T-helper 2 cell (primary cell): ENCODE measurements at places on chromosomes 2 and 18.

GRCh38 chr18:31624892-31625640 lies 33.4 kb downstream of the TTR start:
- no peak for DNase-seq

DNA sequence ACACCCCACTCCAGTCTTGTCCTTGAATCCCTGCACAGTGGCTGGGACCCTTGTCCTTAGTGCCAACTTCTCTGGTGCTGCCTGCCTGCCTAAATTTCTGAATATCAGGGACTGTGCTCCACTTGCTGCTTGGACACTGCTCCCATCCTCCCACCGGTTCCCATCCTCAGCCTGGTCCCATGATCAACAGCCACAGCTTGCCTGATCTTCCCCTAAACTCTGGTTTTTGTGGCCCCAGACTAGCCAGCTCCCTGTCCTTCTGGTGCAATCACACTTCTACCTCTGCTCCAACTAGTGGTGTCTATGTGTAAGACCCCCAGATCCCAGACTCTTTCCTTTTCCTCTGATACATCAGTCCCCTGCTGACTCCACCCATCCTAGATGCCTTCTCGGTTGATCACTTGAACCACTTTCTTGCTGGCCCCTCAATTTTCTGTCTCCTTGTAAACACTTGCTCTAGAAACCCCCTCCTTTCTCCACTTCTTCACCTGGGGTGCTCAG lies 37.2 kb upstream of the POLE4 start:
- DNase-seq = no peak

DNA sequence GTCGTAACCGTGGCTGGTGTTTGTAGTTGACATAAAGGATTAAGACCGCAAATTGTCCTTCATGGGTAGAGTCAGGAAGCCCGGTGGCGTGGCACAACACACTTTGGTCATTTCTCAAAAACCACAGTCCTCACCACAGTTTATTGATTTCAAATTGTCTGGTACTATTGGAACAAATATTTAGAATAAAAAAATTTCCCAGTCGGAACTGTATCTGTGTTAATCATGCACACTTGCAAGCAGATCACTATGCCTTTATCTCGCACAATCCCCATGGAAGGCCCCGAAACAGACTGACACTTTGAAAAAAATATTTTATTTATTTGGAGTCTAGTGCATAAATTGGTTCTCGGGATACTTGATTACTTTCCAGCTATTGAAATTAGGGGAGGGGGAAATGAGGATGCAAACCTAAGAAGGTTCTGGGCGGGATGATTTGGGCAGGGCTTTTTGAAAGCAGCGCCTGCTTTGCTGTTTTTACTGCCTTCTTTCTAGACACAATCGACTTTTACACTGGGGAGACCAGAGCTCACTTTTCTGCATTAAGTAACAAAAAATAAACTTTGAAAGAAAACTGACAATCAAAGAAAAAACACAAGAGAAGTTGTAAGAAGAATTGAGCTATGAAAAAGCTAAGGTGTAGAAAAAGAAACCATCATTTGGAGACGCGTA lies 15.4 kb upstream of the HOXD1 start:
- DNase-seq = no peak

- DNase-seq = no peak
These were observed 19.8 kb downstream of the DTNA start for GRCh38 chr18:34729740-34730355.

DNA sequence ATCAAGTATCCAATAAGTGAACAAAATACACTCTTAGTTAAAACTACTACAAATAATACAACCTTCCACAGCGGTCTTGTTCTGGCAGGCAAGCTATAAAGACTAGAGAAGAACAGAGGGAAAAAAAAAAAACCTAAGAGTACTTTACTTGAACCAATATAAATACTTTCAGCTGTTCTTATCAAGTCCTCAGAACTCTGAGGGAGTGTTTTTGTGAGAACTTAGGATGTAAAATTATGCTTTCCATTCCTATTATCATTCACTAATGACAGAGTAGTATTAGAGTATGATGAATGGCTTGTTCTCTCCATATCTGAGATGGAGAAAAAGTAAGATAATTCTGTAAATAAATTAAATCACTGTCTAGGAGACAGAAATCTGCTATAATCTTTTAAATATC lies 68.3 kb downstream of the ATL2 start:
- no peak for DNase-seq

DNA sequence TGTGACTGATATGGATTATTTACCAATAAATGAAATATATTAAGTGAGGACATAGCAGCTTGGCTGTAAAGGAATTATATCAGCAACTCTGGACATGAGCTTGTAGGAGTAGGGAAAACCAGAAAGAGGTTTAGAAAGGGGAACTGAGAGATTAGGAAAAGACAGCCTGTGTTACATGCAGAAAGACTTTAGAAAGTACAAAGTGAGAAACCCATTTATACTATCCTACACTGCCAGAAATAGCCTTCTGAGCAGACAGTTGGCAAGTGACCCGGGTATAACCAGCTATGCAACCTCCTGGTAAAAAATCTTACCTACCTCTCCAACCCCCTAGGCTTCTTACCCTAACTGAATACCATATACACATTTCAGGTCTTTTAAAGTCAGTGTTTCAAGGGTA lies 134.1 kb downstream of the ANKRD44 start:
- DNase-seq = no peak

DNA sequence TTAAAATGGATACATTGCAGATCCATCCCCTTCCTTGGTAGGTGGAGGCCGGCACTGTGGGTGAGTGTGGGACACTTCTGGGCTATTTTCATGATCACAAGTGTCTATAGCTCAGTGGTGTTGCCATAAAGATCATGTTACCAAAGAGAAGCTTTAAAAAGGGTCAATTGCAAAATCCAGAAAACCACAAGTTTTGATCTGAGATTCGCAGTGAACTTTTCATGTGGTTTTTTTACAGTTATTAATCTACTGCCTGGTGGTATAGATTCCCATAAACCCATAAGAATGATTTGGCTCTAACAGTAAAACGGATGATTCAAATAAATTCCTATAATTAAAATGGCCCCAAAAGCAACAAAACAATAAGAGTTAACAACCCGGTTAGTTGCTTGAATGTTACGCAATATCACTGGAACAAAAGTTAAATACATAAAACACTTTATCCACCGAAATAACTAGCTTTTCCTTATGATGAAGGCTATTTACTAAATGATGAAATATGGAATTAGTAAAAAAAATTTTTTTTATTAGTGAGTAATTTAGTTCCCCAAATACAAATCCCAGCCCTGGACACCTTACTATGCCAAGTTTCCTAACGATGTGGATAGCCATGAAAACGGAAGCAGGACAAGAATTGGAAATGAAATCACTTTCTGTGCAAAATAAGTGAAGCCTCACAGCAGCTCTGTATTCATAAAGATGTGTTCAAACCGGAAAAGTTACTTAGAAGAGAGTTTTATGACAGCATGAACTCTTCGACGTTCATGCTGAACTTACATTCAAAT lies 95.6 kb upstream of the THOC1 start:
- DNase-seq = no peak

DNA sequence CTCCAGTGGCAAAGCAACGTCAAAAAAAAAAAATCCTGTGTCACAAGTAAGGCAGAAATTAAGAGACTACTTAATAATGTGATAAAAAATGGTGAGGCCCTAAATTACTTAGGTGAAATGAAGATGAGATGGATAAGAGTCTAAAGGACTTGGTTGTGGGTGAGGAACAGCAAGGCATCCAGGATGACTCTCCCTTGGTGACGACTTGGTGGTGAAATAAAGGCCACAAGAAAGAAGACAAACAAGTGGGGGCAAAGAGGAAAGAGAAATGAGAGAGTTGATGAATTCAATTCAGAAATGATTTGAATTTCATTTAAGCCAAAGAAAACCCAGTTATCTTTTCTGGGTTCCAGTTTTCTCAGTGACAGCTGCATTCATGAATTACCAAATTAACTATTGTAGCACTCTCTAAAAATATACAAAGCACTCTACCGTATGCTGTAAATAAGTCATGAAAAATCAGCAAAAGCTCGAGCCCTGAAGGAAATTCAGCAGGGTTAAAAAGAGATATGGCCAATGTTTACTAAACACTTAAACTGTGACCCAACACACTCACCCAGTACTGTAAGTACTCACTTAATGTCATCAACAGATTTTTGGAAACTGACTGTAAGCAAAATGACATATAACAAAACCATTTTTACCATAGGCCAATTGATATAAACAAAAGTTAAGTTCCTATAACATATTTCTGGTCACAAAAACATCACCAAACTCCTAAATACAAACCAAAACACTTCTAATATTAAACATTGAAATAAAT lies 1.4 kb downstream of the METTL8 start:
- DNase-seq = no peak

DNA sequence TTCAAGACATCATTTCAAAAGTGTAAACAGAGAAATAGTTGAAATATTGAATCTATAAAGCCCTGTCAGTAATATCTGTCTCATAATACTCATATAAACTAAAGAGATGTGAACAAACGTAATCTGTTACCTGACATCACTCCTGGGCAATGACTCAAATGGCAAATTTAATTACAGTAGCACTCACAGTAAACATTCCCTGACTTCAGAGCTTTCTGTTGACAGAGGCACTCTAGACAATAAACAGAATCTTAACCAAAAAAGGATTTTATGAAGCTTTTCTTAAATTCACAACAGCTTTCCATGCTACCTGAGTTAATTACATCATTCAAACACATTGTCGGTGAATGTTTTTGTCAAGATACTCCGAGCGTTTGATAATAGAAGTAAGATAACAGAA lies 128.1 kb upstream of the PDE1A start:
- DNase-seq = no peak

DNA sequence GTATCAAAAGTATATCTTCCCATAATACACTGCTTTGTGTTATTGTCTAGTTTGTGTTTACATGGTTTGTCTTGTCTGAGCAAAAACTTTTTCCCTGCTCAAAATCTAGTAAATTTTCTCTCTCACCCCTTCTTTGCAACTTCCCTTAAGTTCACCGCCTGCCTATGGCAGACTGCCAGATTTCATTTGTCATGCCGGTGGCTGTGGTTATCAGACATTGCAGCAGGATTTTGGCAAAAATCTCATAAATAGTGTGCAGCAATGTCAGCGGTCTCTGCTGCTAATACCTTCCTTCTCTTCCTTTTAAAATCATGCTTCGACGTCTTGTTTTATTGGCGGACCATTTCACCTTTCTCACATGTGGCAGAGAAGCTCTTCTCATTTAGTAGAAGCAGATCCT lies 45.6 kb upstream of the TMEM178A start:
- DNase-seq = peak; percentile 33

DNA sequence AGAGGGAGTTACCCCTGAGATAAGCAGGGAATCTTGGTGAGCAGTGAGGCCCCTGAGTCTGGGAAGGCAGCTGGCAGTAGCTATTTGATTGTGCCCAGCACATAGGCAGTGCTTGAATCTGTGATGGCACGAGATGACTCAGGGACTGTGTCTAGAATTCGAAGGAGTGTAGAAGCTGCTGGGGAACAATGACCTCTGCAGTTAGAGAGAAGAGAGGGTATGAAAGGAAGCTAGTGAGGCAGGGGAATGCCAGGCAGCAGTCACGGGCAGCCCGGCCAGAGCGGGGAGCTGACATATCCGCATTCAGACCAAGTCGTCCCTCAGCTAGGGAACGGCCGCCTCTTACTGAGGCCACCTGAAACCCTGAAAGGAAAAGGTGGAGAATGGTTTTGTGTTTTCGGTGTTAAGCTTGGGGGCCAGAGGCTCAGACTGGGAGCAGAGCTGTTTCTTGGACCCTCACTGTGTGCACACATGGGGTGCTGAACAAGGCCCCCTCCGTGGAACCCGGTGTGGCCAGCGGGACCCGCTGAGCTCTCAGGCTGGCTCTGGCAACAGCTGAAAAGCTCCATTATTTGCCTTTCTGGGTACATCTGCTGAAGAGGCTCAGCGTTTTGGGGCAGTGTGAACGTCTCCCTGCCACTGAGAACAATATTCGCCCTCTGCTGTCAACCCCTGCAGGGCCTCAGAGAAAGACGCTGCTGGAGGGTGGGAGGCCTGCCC lies 32.9 kb downstream of the ARHGEF4 start:
- DNase-seq = no peak

- DNase-seq = no peak
These were observed 39.1 kb upstream of the PLEKHM3 start for GRCh38 chr2:208064220-208064961.

DNA sequence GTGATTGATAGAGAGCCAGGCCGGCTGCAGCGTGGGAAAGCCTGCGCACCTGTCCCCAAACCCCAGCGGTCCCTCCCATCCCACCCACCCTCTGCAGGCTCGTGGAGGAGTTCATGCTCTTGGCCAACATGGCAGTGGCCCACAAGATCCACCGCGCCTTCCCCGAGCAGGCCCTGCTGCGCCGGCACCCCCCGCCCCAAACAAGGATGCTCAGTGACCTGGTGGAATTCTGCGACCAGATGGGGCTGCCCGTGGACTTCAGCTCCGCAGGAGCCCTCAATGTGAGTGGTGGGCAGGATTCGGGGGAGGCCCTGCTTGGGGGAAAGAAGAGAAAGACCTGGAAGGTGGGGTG lies 48.9 kb upstream of the ALPP start:
- no peak for DNase-seq

- no peak for DNase-seq
These were observed 6.4 kb downstream of the GPR35 start for GRCh38 chr2:240631548-240632305.

GRCh38 chr2:9769171-9770005 lies 73.9 kb upstream of the TAF1B start:
- DNase-seq = peak; percentile 25

DNA sequence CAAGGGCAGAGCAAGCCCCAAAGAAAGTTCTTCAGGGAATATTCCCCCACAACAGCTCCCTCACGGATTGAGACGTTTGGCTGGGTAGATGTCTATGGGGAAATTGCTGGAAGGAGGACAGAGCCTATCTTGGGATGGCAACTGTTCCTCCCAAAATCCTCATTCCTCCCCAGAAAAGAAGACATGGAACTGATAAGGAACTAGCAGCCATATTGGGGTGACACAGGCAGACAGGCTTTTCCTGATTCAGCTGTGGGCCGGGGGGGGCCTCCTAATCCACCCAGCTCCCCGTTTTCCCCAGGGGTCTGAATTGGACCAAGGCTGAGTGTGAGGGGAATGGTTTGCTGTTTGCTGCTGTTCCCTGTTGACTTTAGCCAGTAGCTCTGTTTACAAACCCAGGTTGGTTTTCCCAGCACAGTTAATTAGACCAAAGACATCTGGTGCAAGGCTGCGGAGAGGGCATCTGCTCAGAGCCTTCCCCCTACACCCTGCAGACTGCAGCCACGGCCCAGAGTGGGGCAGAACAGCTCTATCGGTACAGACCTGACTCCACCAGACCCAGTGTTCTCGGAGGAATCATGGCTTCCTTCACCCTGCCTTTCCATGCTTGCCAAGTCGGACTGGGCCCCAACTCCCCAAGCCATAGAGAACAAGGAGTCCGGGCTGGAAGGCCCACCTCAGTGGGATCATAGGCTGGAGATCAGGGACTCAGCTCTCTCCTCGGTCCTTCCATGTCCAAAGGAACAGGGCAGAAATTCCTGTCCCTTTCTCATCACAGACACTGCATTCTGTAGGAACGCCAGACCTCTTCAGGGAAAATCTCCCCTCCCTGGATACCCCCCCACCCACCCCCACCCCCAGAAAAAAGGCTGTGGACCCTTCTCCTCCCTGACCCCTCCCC lies 1.7 kb upstream of the PKDCC start:
- no peak for DNase-seq

GRCh38 chr2:73103018-73103542 lies 9.7 kb downstream of the RAB11FIP5 start:
- no peak for DNase-seq

GRCh38 chr2:173690349-173690748 lies 274.8 kb downstream of the SP3 start:
- no peak for DNase-seq

GRCh38 chr18:59752666-59753065 lies 55.4 kb upstream of the CCBE1 start:
- no peak for DNase-seq
